ENCODE measurements at places on chromosomes 7 and 10.

DNA sequence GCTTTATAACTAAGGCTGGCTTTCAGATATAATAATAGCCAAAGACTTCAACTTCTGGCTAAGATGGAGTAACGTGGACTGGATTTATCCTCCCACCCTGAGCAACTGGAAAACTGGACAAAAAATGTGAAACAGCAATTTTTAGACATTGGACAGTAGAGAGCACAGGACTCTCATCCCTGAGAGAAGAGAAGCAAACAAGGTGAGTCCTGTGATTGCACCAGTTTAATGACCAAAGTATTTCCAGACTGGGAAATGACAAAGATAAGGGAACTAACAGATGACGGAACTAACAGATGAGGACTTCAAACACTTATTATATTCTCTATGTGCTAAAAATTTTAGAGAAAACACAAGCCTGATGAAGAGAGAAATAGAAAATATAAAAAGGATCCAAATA, 175.7 kb upstream of the SLC25A13 start:
- DNase-seq = no peak

DNA sequence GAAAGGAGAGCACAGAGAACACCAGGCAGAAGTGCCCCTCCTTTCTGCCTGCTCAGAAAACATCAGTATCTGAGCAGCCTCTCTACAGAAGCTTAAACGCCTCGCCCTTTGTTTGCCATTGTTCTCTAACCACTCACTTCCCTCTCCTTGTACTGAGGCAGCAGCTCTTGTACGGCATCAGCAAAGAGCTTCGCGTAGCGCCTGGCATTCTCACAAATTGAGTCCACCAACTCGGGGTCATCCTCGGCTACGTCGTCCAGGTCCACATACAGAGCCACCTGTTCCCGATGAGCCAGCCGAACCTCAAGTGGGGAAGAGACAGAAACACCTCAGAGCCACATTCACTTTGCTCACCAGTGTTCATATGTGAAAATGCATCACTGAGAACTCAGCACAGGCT, 1.7 kb downstream of the MCM7 start:
- no peak for DNase-seq

GRCh38 chr7:81462672-81463071, 307.2 kb downstream of the HGF start:
- peak; percentile 31 for DNase-seq

DNA sequence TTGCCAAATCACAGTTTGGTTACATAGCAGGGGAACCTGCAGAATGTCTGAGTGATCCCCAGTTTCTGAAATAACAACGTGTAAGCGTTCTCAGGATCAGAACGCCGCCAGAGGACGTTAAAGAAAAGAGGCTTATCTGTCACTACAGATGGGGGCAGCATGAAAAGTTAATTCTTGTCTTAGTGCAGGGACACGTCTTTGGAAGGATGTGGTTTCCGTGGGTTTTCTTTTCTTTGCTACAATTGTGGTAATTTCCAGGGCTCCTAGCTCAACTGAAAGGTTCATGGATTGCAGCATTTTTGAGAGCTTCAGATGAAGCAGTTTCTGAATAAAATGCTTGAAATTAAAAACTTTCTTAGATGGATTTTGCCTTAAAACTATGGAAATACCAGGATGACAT, 106.6 kb downstream of the PRKCQ start:
- no peak for DNase-seq

DNA sequence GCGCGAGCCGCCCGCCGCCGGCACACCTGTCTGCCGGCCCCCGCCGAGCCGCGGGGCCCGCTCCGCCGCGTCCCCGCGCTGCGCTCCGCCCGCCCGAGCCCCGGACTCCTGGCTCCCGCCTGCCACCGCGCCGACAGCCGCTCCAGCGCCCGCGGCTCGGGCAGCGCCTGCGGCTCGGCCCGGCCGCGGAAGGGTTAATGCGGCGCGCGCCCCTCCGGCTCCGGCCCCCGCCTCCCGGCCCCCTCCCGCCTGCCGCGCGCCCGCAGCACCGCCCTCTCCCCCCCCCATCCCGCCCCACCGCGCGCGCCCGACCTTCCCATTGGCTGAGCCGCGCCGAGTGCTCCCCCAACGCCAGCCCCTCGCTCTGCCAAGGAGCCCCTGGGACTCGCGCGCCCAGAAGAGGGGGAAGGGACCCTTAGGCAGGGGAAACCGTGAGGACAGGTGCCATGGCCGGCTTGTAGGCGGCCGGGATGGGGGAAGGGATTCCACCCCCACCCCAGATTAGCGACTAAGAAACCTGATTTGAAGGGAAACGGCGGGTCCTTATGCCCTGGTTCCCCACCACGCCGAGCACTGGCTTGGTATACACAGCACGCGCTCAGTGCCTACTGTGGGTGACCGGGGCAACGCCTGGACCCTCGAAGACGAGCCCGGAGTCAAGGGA, at the start of gene KCNH2:
TSS of gene KCNH2 (minus strand) at position 196 of the 664 bp plus-strand sequence. CDS start 408 bp downstream, outside the sequence.
- DNase-seq = no peak

GRCh38 chr10:91409069-91409868, 875 bp upstream of the HECTD2 start:
- peak; percentile 40 for DNase-seq

GRCh38 chr10:49092477-49092876, 22.8 kb downstream of the VSTM4 start:
- DNase-seq = no peak

- DNase-seq = no peak
Observed at GRCh38 chr7:100829150-100829716, 1.9 kb upstream of the EPHB4 start.

DNA sequence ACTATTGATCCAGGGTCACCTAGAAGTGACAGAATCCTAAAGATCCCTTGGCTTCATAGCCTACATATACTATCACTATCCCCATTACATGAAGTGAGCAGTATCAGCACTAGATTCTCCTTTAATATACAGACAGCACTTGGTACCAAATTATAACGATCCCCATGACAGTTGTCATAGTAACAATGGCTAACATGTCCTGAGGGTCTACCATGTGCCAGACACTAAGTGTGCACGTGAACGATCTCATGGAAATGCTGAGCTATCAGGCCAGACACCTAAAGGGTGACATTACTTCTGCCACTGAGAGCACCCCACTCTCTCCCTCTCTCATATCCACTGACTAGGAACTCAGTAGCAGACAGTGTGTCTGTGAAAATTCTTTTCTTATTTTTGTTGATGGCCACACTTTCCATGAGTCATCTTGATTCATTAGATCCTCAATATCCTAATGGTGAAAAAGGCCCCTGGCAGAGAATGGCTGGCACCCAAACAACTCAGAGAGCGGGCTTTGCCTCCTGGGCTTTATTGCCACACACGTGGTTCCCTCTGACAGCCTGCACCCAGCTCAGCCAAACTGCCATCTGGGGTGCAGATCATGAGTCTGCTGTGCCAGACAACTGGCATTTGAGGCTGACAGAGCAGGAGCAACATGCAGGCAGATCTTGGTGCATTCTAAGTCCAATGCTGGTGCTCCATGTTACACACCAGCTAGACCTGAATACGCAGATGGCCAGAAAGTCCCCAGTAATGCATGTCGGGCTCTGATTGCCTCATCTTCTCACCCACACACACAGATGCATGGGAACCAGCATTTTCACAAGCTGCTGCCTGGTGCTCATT, 176.3 kb downstream of the DGKI start:
- DNase-seq = no peak

GRCh38 chr10:108970016-108970415, 953.3 kb downstream of the XPNPEP1 start:
- no peak for DNase-seq

GRCh38 chr10:71746344-71747037, 26.8 kb downstream of the VSIR start:
- no peak for DNase-seq

DNA sequence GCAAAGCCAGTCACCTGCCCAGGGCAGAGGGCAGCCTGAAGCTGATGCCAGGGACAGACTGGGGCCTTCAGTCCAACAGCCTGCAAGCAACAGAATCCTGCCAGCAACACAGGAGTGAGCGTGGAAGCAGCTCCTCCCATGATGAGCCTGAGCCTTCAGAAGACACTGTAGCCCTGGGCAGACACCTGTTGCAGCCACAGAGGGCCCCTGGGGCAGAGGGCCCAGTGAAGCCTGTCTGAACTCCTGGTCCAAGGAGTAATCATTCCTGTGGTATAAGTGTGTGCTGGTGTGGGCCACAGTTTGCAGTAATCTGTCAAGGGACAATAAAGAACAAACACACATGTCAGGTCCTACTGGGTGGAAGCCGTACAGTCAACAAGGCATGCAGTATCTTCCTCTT, 2.9 kb upstream of the PFKP start:
- no peak for DNase-seq

GRCh38 chr7:69517985-69518704, 80.1 kb upstream of the AUTS2 start:
- no peak for DNase-seq

- no peak for DNase-seq
Observed at GRCh38 chr7:45708046-45708950, 134.1 kb downstream of the ADCY1 start.

DNA sequence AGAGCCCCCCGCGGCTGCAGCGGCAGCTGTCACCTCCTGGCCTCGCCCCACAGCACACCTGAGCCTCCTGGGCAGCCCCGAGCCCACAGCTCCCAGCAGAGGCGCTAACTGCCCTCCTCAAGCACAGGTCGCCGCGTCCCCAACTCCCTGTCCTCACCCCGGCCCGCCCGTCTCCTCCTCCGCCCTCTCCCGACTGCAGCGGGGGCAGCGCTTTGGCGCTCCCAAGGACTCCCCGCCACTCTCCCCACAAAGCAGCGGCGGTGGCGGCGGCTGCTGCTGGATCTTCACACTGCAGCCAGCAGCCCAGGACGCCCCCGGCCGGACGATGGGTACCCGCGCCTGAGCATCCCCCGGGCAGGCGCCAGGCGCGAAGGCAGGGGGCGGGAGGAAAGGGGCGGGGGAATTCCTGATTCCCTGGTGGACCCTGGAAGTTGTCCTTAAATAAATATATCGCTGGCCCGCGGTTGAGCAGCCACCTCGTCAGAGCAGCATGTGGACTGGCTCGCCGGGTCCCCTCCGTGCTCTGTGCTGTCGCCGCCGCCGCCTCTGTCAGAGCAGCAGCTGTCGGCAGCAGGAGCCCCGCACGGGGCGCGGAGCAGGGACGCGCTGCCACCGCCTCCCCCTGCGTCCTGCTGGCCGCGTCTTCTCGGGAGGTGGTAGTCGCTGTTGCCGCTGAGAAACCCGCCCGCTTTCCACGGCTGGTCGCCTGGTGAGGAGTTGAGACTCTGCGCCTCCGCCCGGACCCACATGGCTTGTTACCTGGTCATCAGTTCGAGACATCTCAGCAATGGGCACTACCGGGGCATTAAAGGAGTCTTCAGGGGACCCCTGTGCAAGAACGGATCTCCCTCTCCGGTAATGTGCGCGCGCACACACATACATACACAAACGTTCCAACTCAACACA, at the start of gene ZNF804B:
TSS of gene ZNF804B (plus strand) at position 471 of the 906 bp plus-strand sequence. CDS start at position 748, 277 bp downstream.
- no peak for DNase-seq

GRCh38 chr10:88149906-88150305, 286.5 kb downstream of the PTEN start:
- DNase-seq = no peak

- DNase-seq = no peak
Observed at GRCh38 chr10:112045938-112046337, 137.6 kb downstream of the GPAM start.

DNA sequence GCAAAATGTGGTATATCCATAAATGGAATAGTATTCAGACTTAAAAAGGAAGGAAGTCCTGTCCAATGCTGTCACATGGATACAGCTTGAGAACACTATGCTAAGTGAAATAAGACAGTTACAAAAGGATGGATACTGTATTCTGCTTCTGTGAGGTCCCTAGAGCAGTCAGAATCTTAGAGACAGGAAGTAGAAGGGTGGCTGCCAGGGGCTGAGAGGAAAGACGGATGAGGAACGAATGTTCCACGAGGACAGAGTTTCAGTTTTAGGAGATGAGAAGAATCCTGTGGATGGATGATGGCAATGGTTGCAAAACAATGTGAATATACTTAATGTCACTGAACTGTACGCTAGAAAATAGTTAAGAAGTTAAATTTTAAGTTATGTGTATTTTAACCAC, 3.8 kb downstream of the PRKCQ start:
- DNase-seq = no peak

GRCh38 chr7:70132852-70133690, 534.8 kb downstream of the AUTS2 start:
- no peak for DNase-seq

GRCh38 chr10:15211464-15211979, 43.0 kb upstream of the NMT2 start:
- DNase-seq = no peak

DNA sequence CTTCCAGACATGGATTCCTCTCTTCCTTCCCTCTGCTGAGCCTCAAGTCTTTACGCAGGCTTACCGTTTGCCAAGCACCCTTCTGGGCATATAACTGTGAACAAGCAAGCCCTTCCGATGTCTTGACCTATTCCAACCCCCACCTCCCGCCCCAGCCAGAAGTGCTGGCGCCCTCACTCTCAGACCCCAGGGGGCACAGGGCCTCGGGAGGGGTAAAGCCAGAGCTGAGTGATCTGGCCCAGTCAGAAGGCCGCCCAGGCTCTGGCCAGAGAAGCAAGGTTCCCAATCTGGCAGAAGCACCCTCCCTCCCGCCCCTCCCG, 1.2 kb downstream of the PRRT4 start:
- DNase-seq = no peak

DNA sequence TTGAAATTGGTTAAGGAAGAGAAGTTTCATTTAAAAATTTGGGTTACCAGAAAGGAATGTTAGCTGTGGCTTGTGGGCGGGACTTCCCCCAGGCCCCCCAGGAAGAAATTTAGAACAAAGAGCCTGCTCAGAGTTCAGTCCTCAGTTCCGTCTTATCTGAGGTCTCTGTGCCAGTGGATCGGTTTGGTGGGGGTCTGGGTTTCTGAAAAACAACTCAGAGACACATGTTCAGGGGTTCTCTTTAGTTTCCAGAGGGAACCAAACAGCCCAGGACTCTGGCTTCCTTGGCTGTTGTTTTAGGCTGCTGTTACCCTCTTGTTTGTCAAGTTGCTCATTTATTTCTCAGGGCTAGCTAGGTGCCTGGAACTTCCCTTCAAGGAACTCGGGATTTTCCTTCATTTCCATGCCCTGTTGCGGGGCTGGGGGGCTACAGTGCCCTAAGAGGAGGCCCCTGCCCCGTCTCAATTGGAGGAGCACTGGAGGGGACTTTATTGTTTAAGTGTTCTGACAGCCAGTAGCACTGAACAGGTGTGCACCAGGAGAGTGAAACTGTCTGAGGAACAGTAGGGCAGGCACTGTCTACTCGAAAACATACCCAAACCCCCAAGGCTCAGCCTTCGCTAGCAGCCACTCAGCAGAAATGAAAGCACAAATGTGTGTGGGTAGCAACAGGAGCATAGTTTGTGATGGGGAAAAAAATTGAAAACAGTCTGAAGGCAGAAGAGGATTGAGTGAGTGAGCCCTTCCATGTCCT, 59.9 kb downstream of the ALOX5 start:
- no peak for DNase-seq

- DNase-seq = no peak
Observed at GRCh38 chr10:113336549-113337130, 216.2 kb upstream of the HABP2 start.

Measured in smooth muscle cell of the brain vasculature (primary cell).